AG09309 (cell line): ENCODE measurements at places on chromosomes 12 and 14.

DNA sequence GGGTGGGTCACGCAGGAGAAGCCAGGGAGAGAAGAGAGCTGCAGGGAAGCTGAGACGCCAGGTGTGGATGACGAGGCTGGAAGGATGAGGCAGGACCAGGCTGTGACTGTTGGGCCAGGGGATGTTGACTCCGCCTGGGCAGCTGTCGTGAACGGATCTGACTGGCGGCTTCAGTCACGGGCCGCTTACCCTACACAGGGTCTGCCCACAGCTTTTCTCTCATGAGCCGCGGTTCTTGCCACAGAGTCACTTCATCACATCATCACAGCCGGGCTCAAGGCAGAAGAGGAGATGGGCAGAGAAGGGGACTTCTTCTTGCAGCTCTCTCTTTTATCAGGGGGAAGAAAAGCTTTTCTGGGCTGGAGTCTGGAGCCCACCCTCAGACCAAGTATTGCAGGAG, 7.7 kb downstream of the CLBA1 start:
- no peak for DNase-seq

GRCh38 chr14:56036353-56036752, 81.9 kb upstream of the PELI2 start:
- DNase-seq: no peak

- no peak for DNase-seq
Observed at GRCh38 chr12:88574278-88574677, 6.0 kb downstream of the KITLG start.

GRCh38 chr12:94333396-94333795, 126.3 kb downstream of the CEP83 start:
- no peak for DNase-seq

DNA sequence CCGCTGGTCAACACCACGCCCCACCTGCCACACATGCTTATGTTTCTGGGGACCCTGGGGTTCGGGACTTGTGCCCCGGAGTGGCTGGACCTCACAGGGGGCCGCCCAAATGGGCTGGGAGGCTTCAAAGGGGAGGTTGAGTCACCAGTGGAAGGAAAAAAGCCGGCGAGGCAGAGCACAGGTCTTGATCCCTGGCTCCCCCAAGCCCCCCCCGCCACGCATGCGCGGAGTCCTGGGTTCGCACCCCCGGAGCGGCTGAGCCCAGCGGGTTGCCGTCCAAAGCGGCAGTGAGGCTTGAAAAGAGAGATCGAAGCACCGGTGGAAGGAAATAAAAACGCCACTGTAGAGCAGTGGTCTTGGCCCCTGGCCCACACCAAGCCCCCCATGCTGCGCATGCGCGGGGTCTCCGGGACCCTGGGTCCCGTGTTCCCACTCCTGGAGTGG, 313.5 kb downstream of the ALG10 start:
- DNase-seq: no peak

DNA sequence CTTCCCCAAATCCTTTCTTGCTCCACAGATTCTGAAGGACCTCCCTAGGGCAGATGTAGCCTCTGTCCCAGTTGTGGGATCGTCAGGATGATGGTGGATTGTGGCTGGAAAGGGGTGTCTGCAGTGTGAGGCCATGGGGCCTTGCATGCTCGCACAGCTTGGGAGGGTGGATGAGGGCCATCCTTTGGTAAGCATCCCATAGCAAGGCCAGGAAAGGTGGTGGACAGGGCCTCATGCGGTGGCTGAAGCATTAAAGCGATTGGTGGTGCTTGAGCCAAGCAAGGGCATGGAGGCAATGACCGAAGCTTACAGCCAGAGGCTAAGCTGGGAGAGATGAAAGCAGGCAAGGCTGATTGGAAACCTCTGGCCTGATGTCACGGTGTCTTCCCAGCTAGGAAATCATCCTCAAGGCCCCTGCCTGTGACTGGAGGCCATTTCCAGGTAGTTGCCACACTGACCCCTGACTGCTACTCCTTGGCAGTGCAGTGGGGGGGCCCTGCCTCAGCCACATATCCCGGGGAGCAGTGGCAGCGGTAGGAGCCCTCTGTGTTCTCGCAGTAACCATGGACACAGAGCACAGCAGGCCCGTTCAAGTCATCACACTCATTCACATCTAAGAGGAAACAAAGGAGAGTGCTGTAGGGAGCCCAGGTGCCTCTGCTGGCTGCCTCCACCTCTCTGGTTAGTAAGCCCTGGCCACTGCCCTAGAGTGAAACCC, 7.0 kb downstream of the ISCA2 start:
- no peak for DNase-seq

GRCh38 chr14:59803052-59803540, 67.5 kb downstream of the RTN1 start:
- no peak for DNase-seq

- DNase-seq: no peak
Observed at GRCh38 chr14:19918553-19919264, 1.7 kb upstream of the OR4K5 start.

DNA sequence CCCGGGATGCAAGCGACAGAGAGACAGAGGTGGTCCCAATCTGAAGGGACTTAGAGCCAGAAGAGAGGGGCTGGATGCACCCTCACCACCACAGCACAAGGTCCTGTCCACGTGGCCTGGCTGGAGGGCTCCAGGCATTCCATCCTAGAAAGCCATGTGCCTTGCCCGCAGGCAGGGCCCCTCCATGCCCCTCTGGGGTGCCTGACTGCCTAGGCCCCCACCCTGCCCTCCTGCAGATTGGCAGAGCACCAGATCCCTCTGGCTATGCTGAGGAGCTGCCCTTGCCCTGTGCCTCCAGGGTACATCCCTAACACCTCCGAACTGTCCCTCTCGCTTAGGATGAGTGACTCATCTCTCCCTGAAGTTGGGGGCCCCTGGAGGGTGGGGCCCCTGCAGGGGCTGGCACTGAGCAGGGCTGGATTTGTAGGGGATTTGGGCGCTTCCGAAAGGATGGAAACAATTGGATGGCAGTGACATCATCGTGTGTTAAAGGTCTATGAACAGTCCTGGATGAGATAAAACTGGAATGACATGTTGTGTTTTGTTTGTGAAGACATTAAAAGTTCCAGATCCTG, 50.9 kb downstream of the CHGA start:
- DNase-seq: no peak

GRCh38 chr12:51480978-51481377, 56.3 kb downstream of the SLC4A8 start:
- DNase-seq: no peak

GRCh38 chr14:74601982-74602381, 10.1 kb downstream of the LTBP2 start:
- DNase-seq: no peak

- no peak for DNase-seq
Observed at GRCh38 chr14:58368956-58369355, 26.8 kb upstream of the TOMM20L start.

DNA sequence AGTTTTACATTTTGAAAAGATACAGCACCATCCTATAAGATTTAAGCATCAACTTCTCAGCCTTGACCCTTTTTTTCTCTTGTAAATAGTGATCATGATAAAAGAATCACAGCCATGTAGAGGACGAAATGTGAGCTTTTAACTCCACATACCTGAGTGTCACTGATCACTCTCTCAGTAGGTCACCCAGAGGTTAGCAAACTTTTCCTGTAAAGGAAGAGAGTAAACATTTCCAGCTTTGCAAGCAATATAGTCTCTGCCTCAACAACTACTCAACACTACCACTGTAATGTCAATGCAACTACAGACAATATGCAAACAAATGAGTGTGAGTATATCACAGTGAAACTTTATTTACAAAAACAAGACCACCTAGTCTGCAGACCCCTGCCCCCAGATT, 912.1 kb downstream of the DIO2 start:
- no peak for DNase-seq

DNA sequence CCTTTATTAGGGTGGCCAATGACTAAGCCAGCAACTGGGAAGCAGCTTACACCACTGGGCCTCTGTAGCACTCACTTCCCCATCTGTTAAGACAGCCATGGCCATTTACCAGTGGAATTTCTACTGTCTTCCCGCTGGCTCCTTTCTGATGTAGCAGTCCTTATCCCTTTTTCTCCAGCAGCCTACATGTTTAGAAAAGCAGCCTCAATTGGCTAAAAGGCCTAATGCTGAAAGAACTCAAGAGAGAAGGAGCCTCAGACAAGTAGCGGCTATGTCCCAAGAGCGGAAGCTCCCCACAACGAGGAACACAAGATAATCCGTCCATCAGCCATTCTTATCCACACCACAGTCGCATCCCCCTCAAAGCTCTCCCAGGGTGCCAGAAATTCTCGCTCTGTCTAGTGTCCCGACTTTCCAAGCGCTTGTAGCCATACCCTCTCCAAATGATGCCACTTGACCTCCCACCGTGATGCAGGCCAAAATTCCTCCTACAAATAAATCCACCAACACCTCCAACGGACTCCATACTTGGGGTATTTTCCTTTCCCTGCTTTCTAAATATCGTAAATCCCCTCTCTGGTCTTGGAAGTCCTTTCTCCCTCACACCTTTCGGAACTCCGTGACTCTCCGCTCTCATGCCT, 624 bp downstream of the M6PR start:
- peak; percentile 1 for DNase-seq

GRCh38 chr14:72434856-72435255, 459.0 kb downstream of the DPF3 start:
- no peak for DNase-seq

DNA sequence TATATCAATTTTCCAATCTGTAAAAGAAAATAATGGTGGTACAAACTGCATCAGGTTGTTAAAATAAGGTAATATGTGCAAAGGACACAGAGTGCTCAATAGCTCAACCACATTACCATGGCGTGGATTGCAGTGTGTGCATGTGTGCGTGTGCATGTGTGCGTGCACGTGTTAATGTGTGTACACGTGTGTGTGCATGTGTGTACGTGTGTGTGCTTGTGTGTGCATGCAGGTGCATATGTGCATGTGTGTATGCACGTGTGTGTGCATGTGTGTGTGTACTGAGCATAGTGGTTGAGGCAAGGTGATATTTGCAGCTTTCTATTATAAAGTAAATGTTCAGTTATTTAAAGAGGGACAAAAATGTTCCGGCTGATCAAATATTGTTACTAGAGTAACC, 115.6 kb downstream of the NT5DC3 start:
- DNase-seq: no peak

DNA sequence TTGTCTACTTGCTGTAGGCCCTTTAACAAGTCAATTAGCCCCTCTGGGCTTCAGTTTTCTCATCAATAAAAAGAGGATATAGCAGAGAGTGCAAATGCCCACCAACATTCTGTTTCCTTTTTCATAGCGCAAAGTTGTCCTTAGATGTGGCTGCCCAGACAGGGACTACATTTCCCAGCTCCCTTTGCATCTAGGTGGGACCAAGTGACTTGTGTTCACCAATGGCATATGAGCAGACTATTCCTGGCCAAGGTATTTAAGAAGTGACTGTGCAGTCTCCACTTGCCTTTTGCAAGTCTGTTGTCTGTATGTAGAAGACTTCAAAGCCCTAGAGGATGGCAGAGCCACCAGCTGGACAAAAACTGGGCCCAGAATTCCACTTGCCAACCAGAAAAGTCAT, 59.7 kb downstream of the DAO start:
- no peak for DNase-seq

DNA sequence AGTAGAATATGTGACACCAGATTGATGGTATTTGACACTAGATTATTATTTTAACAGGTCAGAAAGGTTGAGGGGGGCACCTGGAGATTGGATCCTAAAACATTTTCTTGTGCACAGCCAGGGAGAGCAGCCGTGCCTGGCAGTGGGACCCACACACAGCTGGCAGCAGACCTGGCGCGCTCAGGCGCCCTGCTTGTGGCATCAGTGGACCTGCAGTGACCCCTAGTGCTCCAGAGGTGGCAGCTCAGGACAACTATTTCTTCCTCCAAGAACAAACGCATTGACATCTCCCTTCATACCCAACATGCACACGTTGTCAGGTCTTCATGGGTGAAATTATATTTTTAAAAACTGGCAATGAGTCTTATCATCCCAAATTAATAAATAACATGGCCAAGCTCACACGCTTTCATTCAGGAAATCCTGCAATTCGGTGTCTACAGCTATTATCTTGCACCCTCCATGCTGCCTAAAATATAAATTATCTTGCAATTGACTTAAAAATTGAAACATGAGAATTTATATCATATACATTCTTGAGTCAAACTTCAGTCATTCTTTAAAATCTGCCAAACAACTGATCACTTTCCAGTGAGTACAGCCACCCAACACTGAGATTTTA, 7.7 kb upstream of the TMEM132D start:
- DNase-seq: no peak

- DNase-seq: no peak
Observed at GRCh38 chr12:54156578-54156977, 32.2 kb downstream of the SMUG1 start.

DNA sequence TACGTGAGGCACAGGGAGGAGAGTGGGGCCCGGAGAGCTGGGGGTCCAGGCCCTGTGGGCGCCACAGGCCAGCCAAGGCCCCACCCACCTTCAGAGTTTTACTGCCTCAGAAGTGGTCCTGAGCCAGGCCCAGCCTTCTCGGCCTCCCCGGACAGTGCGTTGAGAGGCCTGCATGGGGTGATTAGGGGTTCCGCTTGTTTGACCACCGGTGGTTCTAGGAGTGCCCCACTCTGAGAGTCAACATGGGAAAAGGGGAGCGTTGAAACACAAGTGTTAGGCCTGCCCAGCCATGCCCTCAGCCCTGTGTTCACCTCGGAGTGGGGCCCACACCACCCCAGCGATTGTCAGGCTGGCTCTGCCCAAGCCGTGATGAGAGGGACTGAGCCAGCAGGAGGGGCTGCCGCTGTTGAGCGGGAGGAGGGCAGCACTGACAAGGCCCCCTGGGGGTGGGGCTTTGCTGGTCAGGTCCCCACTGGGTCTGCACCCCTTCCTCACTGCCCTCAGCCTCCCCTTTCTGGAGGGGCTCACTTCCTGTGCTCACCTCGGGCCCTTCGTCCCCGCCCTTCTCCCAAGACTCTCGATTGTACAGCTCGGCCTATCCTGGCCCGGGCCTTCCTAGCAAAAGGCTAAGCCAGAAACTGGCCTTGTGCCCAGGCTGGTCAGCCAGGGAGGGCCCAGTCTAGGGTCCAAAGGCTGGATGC, 4.8 kb downstream of the CKB start:
- no peak for DNase-seq

DNA sequence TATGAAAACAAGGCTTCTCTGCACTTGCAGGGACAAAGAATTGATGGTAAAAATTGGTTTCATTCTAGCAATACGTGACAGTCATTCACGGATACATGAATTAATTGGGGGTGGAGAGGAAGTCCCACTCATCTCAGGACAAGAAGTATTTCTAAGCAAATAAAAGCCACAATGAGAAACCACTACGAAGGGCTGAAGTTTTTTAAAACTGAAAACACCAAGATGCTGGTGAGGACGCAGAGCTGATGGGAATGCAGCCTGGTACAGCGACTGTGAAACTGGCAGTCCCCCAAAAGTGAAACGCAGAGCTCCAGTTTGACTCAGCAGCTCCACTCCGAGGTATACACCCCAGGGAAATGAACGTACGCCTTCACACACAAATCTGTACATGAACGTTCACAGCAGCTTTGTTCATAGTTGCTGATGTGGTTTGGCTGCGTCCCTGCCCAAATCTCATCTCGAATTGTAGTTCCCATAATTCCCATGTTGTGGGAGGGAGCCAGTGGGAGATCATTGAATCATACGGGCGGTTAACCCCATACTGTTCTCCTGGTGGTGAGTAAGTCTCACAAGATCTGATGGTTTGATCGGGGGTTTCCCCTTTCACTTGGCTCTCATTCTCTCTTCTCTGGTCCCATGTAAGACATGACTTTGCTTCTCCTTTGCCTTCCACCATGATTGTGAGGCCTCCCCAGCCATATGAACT, 89.0 kb downstream of the SCARB1 start:
- peak; percentile 88 for DNase-seq

GRCh38 chr12:20268771-20269170, 99.6 kb upstream of the PDE3A start:
- DNase-seq: no peak

- DNase-seq: no peak
Observed at GRCh38 chr12:6279256-6279628, 31.2 kb upstream of the PLEKHG6 start.

- DNase-seq: no peak
Observed at GRCh38 chr12:94760786-94761185, 110.4 kb upstream of the TMCC3 start.
